ENCODE measurements at places on chromosomes 4 and X.

- DNase-seq, result no peak
These were observed 30.2 kb upstream of the CCNG2 start for GRCh38 chr4:77126809-77127208.

DNA sequence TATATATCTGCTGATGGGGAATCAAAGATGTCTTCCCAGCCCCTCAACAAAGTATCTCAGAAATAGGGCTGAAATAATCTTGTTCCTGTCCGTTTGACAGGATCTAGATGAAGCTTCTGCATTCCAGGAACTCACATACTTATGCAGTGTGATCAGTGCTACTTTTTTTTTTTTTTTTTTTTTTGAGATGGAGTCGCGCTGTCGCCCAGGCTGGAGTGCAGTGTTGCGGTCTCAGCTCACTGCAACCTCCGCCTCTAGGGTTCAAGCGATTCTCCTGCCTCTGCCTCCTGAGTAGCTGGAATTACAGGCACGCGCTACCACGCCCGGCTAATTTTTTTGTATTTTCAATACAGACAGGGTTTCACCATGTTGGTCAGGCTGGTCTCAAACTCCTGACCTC lies 36.4 kb downstream of the DHX15 start:
- DNase-seq, result no peak

DNA sequence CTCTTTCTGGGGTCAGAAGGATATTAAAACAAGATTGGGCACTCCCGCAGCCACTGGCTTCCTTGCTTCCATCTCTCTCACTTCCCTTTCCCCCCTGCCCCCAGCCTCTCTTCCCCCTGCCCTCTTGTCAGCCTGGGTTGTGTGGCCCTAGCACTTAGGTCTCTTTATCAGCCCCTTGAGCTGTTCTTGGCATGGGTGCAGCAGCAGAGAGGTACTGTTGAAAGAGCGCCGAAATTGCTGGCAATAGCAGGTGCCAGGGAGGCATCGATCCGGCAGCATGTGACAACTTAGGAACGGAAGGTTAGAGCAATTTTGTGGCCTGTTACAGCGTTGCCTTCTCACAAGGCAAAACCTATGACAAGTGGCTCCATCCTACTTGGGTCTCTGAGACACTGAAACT lies 333.1 kb upstream of the IGFBP7 start:
- no peak for DNase-seq

DNA sequence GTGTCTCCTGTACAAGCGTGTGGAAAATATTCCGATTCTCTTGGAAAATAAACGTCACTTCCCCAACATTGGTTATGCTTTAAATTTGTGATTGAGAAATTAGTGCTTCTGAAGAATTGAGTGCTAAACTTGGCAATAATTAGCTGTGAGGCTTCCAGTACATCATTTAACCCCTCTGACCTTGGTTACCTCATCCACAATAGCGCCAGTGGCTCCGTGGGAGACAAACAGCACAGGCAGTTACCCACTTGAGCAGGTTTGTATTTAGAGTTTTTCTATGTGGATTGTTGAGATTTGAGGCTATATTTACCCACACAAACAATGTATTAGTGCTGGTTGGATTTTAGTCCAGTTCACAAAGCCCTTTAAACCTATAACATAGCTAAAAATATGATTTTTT lies 476.5 kb downstream of the NKX6-1 start:
- DNase-seq, result no peak

GRCh38 chrX:111047575-111047974 lies 48.4 kb upstream of the PAK3 start:
- DNase-seq, result no peak

DNA sequence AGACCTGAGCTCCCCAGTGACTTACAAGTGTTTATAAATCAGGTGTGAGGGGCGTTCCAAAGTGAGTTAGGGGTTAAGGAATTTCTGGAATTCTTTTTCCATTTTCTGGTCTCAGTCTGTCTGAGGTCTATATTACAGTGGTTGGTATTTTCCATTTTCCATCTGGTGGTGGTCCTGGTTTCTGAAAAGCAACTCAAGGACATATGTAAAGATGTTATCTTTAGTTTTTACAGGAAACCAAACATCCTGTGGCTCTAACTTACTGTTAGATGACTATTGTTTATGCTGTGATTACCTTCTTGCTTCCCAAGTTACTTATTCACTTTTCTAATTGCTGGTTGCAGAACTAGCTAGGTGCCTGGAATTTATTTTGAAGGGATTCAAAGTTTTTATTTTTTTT lies 53.5 kb upstream of the IL21 start:
- DNase-seq, result no peak

DNA sequence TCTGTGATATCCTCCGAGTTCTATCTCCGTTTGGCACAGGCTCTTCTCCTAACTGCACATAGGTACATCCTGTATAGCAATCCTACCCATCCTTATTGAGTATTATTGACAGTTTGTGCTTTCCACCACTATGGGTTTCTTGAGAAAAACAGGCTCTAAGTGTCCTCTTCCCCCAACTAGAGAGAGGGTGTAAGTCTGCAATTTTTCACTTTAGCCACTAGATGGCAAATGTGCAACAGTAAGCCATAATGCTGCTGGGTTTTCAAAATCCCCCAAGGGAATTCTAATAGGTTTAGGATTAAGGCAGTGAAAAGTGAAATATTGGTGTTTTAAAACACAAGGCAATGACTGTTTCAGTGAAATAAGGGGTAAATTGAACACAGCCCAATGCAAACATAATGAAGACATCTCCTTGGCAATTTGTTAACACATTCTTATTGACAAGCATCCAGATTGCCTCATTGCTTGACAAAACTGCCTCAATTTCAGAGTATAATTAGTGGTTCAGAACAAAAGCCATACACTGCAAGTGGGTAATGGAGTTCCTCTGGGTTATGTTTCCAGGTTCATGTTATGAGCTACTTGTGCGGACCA lies 239.0 kb upstream of the HTR2C start:
- DNase-seq, result peak; percentile 11

GRCh38 chr4:80587871-80588385 lies 252.4 kb downstream of the CFAP299 start:
- no peak for DNase-seq

GRCh38 chrX:19748896-19749680 lies 138.3 kb downstream of the SH3KBP1 start:
- no peak for DNase-seq

DNA sequence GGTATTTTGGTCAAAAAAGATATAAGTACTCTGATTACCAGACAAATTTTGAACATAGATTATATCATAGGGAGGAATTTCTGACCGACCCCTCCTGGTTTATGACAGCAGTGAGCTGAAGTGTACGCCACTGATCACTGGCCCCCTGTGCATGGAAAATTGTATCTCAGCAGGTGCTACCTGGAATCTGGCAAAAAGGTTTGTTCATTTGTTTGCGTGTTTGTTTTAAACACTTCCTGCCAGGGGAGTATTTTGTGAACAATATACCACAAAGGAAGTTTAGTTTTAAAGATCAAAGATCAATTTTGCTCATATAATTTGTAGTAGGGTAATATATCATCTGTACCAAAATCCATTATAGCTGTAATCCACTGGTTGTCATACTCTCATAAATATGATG lies 219.7 kb upstream of the TENM3 start:
- no peak for DNase-seq

GRCh38 chr4:95526075-95526474 lies 22.7 kb downstream of the UNC5C start:
- DNase-seq, result no peak

- DNase-seq, result no peak
These were observed 21.1 kb downstream of the SLC25A53 start for GRCh38 chrX:104135677-104136076.

GRCh38 chrX:108485960-108486359 lies 46.3 kb downstream of the COL4A5 start:
- DNase-seq, result no peak

DNA sequence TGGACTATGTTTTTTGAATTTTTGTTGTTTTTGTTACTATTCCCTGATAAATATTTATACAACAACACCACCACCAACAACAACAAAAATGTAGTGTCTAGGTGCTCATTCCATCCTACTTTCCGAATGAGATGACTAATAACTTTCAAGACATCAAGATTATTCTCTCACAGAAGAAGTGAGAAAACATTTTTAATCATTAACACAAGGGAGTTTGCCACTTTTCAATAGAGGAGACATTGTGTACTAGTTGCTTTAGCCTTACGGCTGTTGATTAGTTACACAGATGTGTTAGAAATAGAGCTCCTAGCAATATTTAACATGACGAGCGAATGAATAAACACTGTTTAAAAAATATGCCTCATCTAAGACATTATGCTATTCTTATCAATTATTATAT lies 898.8 kb downstream of the C4orf33 start:
- no peak for DNase-seq

- no peak for DNase-seq
These were observed 204.5 kb downstream of the CPE start for GRCh38 chr4:165583341-165583740.

DNA sequence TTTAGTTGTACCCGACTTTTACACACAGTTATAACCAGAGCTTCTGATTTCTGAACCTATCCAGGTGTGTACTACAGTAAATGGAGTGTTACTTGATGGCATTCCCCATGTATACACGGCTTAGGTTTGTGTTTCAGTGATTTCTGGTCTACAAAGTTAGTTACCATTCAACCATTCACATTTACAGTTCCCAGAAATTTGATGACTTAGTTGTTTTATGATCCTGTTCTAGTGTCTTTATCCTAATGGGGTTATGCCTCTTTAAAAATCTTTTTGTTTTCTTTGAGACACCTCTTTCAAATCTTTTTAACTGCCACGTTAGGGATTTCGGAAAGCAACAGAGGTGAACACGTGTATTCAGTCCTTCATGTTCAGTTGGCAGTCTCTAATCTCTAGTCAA lies 23.4 kb downstream of the CPEB2 start:
- no peak for DNase-seq

GRCh38 chr4:76147454-76148141 lies 599 bp downstream of the NUP54 start:
- DNase-seq, result peak; percentile 54

- no peak for DNase-seq
These were observed 672.9 kb downstream of the ADGRL3 start for GRCh38 chr4:61872983-61873382.

- DNase-seq, result no peak
These were observed 69.5 kb downstream of the PARM1 start for GRCh38 chr4:75002381-75002780.

- no peak for DNase-seq
These were observed 27.3 kb upstream of the CDKN2AIP start for GRCh38 chr4:183416879-183417755.

DNA sequence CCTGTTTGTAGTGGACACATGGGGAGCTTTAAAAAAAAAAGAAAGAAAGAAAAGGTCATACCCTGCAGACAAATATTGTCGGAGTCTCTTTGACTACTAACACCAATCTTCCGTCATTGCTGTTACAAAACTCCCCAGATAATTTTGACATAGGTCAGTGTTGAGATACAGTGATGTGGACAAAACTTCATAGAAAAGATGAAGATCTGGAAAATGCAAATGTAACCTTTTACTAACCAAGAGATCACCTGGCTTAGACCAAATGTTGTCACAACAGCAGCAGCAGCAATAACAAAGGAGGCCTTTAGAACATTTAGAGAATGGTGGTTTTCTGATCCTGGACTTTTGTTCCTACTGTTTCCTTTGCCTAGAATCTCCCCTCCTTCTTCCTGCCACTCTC lies 8.1 kb upstream of the COMMD8 start:
- DNase-seq, result no peak

GRCh38 chr4:69707807-69708206 lies 52.6 kb downstream of the SULT1B1 start:
- DNase-seq, result no peak

DNA sequence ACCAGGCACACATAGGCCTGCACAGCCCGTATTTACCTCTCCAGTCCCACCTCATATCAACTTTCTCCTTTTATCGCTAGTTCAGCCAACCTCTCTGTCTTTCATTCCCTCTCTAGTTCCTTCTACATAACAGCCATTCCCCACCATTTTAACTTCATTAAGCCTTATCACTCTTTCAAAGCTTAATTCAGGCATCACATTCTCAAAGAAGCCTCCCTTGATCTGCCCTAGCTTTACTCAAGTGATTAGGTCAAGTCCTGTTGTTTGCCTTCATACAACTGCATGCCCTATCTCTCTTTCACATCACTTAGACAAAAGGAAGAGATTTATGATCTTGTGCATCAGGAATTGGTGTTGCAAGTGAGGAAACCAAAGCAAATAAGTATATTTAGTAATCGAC lies 74.2 kb downstream of the ALPK1 start:
- DNase-seq, result no peak

DNA sequence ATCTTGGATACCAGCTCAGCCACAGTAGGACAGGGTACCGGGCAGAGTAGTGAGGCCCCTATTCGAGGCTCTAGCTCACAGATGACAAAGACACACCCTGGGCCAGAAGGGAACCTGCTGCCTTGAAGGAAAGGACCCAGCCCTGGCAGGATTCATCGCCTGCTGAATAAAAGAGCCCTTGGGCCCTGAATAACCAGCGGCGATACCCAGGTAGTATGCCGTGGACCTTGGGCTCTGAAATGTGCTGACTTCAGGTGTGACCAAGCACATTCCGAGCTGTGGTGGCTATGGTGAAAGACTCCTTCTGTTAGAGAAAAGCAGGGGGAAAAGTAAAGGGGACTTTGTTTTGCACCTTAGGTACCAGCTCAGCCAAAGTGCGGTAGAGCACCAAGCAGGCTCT lies 14.6 kb downstream of the MED14 start:
- no peak for DNase-seq

- DNase-seq, result no peak
These were observed 123.9 kb downstream of the NAA11 start for GRCh38 chr4:79201971-79202370.

- DNase-seq, result no peak
These were observed 75.5 kb downstream of the NSUN7 start for GRCh38 chr4:40825014-40825838.

DNA sequence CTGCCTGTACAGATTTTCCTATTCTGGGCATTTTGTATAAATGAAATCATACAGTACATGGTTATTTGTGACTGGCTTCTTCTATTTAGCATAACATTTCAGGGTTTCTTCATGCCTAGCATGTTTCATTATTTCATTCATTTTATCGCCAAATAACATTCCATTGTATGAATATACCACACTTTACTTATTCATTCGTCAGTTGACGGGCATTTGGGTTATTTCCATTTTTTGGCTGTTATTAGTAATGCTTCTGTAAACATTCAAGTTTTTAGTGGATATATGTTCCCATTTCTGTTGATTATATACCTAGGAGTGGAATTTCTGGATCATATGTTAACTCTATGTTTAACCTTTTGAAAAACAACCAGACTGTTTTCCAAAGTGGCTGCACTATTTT lies 47.5 kb downstream of the INTS12 start:
- no peak for DNase-seq

GRCh38 chrX:103727115-103727514 lies 16.4 kb downstream of the TMEM31 start:
- no peak for DNase-seq

DNA sequence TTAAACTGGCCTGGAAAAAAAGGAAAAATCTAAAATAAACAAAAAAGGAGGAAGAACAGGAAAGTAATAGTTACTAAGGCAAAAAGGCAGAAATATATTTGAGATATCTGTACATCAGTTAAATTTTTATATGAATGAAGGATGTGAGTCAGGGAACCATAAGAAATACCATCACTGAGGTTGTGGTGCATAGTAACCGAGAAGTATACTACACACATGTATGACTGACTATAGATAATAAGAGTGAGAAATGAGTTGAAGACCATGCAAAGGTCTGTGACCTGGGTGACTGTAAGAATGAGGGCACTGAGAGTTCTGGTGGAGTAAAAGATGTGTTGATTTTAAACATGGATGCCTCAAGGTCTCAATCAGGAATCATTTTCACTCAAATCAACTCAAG lies 220.6 kb upstream of the FAM241A start:
- no peak for DNase-seq

GRCh38 chr4:2816401-2816954 lies 23.6 kb downstream of the SH3BP2 start:
- DNase-seq, result no peak

All from CMK (cell line).